Stimulated activated CD4-positive, alpha-beta T cell treated with anti-CD3 and anti-CD28 coated beads, Interleukin-1b, Interleukin-23, amount 100 ng/mL, for 1 hour (primary cell): ENCODE measurements at places on chromosomes 4 and X.

GRCh38 chrX:70254909-70255308 is 5.1 kb downstream of the P2RY4 start:
- no peak for DNase-seq

DNA sequence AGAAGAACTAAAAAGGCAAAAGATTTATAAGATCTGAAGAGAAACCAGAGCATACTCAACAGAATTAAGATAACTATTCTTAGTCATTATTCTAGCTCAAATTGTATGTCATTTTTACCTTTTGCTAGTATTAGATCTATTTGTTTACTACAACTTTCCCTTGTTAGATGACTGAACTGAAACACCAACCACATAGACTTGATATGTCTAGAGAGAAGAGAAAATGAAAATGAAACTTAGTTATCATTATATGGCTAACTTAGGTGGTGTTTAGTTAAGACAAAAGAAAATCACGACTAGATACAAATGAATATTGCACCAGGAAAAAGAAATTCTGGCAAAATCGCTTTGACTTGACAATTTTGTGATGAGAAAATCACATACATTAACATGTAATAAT is 690.8 kb downstream of the PCDH18 start:
- DNase-seq = no peak

DNA sequence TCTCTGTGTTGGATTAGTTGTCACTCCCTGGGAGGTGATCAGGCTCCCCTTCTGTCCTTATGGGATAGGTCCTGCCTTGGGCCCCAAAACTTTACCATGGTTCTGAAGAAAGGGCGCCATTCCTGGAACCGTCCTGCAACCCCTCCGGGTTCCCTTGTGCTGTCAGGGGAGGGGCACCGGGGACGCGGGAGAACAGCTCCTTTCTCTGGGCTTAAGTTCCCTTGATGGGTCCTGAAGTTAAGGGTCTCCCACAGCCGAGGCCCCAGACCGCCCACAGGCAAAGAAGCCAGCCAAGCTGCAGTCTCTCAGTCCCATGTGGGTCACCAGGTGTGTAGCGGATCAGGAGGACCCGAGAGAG is 44.8 kb downstream of the UGT2A3 start:
- no peak for DNase-seq

GRCh38 chr4:93841803-93842345 is 13.3 kb downstream of the ATOH1 start:
- no peak for DNase-seq

DNA sequence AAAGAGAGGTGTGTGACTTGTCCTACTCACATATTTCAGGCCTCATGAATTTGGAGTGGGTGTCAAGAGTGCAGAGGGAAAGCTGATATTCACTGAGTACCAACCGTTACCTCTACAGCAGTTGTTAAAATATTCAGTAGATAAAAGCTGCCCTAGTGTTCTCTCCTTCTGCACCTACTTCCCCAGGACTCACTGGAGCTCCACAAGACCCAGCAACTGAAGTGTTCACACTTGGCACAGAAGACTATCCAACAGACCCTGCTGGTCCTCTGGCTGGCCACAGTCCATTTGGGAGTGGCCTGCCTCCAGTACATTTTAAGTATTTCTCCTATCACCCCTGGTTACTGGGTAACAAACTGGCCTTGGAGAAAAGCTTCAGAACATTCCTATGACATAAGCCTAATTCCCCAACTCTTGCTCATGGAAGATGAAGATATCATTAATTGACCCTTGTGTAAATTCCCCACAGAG is 70.8 kb downstream of the PPARGC1A start:
- DNase-seq = no peak

GRCh38 chr4:22363036-22363435 is 152.8 kb downstream of the ADGRA3 start:
- no peak for DNase-seq

GRCh38 chr4:14302021-14302420 is 674.5 kb upstream of the BOD1L1 start:
- DNase-seq = no peak

DNA sequence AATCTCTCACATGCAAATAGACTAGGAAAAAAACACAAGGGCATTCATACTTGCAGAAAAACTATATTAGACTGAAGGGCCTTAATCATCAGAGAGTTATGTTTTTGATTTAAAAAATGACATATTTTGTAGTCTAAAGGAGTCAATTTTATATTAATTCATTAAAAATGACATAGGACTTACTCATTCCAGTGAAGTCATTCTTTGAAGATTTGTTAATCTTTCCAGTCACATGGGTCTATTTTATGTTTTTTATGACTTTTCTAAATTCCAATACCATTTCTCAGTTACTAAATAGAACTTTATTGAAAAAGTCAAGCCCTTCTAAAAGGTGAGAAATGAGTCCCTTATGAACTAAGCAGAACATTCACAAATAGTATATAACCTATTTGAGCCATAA is 743.8 kb upstream of the INTU start:
- no peak for DNase-seq

DNA sequence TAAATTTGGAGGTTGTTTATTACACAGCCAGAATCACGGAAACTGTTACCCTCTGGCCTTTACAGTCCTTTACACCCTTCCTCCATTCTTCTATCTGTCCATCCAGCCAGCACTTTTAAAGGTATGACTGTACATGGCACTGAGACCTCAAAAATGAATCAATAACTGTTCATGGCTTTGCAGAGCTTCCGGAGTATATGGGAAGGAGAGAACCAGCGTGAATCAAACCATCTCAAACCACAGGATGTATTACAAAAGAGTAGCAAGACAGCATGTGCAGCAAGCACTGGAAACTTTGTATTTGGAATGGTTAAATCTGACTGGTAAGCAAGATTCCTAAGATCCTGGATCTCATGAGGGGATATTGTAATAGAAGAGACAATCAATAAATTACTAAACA is 228.5 kb upstream of the CASK start:
- no peak for DNase-seq
